ENCODE measurements at places on chromosomes 5 and 9.

GRCh38 chr9:33133186-33133585, 34.0 kb downstream of the B4GALT1 start:
- DNase-seq = no peak

DNA sequence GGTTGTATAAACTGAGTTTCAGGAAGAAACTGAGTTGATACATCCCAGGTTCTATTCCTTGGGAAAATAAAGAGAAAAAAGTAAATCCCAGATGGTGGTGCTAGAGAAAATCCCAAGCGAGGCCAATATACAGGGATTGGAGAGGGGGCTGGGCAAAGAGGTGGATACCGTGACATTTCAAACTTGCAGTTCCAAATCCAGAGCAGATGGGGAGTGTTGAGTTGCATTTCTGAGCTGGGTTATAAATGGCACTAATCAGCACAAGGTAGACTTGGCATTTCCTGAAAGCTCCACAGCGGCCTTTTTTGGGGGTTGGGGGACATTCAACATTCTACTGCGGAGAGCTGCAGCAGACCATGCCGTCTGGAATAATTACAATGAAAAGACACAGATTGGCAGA, 224.4 kb downstream of the NXNL2 start:
- DNase-seq = no peak

DNA sequence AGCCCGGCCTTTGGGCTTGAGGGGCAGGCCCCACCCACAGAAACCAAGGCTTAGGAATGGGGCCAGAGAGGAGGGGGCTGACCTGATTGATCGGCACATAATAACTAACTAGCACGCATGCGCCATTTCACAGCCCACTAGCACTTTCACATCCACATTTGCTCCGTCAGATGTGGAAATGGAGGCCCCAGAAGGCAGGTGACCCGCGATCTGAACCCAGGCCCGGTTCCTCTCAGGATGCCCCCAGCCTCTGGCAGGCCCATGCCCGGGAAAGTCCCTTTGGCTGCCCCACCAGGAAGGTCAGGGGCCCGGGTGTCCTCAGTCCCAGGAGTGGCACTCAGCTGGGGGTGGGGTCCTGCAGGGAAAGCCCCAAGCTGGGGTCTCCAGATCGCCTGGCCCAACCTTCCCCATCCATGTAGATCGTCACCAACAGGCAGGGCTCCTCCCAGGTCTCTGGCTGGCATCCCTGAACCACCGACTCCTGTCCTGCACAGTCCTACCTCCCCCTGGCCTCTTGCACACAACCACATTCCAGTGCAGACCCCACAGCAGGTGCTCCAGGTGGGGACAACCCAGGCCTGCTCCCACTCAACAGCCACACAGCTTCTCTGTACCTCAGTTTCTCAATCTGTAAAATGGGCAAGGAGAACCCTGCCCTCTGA, 46.7 kb downstream of the VAV2 start:
- DNase-seq = no peak

- no peak for DNase-seq
These were observed 45.7 kb downstream of the DUSP1 start for GRCh38 chr5:172725273-172725672.

DNA sequence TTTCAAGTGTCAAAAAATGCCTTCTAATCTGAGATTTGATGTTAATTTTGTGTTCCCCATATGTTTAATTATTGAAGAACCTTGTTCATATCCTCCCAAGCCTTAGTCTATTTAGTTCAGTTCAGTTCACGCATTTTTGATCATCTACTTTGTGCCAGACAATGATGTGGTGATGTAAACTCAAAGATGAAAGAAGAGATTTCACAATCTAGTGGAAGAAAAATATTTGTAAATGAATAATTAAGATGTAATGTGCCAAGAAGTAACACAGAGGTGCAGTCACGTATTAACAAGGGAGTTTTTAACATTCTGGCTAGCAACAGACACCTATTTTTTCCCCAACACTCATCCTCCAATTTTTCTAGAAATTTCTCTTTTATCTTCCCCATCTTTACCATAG, 22.1 kb upstream of the KIF2A start:
- DNase-seq = no peak

- DNase-seq = no peak
These were observed 115.6 kb upstream of the COL5A1 start for GRCh38 chr9:134525841-134526583.

- no peak for DNase-seq
These were observed 240.3 kb downstream of the TLE4 start for GRCh38 chr9:79812099-79812498.

- DNase-seq = no peak
These were observed 120.6 kb downstream of the DAB2IP start for GRCh38 chr9:121771851-121772599.

- no peak for DNase-seq
These were observed 39.8 kb downstream of the SLF1 start for GRCh38 chr5:94658272-94658671.

DNA sequence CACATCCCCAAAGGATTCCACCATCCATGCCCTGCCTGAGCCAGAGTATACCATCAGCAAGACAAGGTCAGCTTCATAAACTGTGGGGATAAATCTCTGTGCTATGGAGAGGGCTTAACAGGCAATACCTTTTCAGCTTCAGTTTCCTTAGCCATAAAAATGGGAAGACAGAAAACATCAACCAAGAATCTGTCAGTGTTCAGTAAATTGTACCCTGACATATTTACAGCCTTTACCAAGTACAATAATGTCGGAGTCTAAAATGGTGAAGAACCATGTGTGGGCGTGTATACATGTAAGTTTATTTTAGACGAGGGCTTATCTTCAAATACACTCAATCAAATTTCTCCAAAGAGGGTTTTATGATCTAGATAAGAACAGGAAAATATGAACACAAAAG, 94.7 kb downstream of the ELAVL2 start:
- DNase-seq = no peak

Data from Jurkat, Clone E6-1 (cell line).